ENCODE measurements at places on chromosomes 3 and 15.
A peak's percentile ranks its signal among the peaks of the same experiment; 100 is the strongest.

- DNase-seq: no peak
Observed at GRCh38 chr3:190064112-190064511, 56.6 kb downstream of the P3H2 start.

GRCh38 chr3:14771593-14772497 is 46.9 kb upstream of the FGD5 start:
- no peak for DNase-seq

- no peak for DNase-seq
Observed at GRCh38 chr15:57398336-57398735, 22.0 kb downstream of the CGNL1 start.

DNA sequence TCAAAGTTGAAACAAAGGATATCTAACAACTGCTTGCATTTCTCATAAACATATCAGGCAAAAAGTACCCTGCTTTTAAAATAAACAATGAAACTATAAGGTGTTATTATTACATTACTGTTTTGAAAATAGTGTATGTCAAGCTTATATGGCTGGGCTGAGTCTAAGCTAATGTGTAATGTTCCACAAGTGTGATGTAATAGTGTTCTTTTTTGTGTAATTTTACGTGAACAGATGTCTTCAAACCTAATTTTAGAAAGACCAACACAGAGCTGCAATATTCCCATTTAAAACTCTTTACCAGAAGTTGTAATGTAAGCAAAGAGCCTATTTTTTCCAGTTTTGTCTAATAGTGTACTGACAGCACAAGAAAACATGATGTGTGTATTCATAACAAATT is 34.0 kb downstream of the MINDY2 start:
- DNase-seq: no peak

DNA sequence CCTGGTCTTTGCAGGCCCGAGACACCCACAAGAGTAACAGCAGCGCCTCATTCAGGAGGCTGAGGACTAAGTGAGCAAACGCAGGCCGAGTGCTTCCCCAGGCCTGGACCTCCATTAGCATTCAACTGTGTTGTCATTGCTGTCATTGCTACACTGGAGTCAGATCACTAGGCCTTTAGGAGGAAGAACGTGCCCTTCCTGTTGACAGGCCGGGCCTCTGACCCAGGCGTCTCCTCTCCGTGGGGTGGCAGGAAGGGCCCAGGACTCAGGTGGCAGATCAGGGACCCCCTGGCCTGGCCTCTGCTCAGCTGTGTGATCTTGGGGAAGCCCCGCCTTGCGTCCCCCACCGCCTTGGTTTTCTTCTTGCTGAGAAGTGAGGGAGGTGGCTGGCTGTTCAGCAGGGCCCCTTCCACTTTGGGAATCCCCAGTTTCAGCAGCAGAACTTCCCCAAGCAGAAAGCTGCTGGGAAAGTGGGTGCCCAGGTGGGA is 19.1 kb downstream of the ZDHHC19 start:
- DNase-seq: no peak

DNA sequence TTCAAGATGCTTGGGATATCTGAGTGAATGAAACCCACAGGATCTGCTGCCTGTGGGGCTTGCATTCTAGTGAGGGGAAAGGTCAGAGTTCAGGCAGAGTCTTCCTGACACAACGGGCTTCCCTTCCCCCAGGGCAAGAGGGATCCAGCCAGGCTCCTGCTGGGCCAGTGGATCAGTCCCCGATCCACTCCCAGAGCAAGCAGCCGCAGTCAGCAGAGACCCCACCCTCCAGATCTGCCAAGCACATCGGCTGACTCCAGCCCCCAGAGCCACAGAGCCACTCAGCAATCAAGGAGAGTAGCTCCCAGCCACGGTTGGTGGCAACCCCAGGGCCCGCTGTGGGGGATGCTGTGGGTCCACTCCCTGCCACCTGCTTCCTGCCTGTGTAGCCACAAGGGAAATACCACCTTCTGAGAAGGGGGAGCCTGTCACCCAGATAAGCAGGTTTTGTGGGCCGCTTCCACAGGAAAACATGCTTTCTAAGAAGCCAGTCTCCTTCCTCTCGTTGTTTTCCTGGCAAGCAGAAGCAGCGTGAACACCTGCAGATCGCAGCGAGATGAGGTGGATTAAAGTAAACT is 44.9 kb downstream of the CPN2 start:
- DNase-seq: peak; percentile 79

DNA sequence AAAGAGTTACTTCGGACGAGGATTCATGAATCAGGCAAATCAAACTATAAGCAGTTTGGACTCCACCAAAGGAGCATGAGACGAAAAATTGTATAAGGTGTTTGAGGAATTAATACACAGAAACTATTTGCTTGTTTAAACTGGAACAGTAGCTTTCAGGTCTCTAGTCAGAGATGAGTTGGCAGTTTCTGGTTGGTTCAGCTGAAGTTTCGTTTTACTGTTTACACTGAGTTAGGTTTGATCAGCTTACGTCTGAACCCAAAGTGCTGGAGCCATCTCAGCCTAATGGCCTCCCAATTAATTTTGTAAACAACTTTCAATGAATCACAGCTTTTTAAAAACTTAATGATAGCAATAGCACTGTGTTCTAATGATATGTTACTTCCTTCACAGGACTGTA is 703.7 kb downstream of the NLGN1 start:
- no peak for DNase-seq

- no peak for DNase-seq
Observed at GRCh38 chr15:96882121-96882772, 551.7 kb downstream of the NR2F2 start.

DNA sequence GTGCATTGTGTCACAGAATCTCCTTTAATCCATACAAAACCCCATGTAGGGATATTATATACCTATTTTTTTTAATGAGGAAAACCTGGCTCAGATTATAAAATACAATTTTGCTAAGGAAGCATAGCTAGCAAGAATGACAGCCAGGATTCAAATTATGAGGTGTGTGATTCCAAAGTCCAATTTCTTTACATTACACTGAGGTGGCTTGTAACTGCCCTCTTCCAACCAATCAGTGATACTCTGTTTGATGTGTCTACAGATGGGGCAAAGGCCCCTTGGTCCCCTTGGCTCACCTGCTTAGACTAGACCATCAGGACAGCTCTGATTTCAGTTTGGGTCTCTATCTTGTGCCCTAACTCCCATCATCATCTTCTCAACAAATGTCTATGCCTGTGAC is 120.3 kb upstream of the ADAMTS9 start:
- no peak for DNase-seq

DNA sequence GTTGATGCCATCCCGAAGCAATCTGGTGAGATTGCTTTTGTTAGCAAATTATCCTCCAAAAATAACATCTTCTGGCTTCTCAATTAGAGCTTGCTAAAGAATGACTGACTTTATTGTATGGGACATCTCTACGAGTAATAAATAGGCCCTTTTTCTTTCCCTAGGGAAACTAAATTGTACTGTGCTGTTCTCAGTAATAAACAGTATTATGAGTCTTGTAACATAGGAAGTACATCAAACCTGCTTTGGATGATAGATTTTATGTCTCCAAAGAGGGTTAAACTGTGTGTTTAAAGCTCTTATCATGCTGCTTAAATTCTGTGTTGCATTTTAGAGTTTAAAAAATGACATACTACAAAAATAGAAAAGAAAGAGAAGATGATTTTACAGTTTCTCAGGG is 153.4 kb upstream of the THRB start:
- no peak for DNase-seq

- peak; percentile 72 for DNase-seq
Observed at GRCh38 chr15:31326875-31327668, 437 bp downstream of the KLF13 start.

DNA sequence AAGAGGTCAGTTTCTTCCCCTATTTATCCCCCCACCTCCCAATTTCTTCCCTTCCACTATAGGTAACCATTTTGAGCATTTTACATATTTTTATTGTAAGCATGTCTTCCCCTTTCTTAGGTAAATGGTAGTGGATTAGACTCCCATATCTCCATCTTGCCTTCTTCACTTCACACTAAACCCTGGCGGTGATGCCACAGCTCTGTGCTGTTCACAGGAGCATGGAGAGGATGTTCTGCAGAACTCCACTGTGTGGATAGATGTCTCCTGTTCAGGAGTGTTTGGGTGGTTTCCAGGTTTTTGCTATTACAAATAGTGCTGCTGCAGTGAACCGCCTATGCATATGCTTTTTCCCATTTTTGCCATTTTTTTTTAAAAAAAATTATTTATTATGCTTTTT is 182.7 kb downstream of the NSMCE3 start:
- no peak for DNase-seq

DNA sequence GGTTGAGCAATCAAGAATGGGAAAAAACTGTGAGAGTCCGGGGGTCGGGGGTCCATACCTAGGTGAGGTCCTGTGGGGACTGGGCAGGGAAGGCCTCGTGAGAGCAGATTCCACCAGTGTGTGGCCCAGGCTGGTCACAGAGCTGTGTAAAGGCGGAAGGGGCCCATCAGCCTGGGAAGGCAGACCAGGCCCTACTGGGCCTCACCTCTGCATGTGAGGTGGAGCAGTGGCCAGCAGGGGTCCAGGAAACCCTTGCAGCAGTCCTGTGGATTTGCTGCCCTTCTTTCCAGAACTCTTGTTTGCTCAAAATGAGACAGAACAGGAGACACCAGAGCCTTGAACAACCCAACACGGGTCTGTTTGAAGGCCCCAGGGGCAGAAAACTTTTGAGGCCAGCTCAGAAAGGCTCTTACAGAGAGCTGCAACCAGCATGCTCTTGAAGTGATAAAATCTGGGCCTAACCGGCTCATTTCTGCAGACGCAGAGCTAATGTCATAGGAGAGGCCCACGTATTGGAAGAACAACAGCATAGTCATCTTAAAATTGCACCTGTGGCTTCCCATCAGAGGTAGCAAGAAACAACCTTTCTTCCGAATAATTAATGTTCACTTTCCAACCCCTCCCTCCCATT is 30.3 kb upstream of the HHATL start:
- no peak for DNase-seq

GRCh38 chr3:169907476-169907875 is 3.9 kb upstream of the SAMD7 start:
- DNase-seq: no peak

- DNase-seq: peak; percentile 33
Observed at GRCh38 chr3:187973977-187974870, 179.7 kb upstream of the LPP start.

DNA sequence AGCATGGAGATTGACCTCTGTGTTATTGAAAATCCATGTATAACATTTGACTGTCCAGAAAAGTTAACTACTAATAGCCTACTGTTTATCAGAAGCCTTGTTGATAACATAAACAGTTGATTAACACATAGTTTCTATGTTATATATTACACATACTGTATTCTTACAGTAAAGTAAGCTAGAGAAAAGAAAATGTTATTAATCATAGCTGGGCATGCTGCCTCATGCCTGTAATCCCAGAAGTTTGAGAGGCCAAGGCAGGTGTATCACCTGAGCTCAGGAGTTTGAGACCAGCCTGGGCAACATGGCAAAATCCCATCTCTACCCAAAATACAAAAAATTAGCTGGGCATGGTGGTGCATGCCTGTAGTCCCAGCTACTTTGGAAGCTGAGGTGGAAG is 163.3 kb downstream of the EPHA6 start:
- no peak for DNase-seq

DNA sequence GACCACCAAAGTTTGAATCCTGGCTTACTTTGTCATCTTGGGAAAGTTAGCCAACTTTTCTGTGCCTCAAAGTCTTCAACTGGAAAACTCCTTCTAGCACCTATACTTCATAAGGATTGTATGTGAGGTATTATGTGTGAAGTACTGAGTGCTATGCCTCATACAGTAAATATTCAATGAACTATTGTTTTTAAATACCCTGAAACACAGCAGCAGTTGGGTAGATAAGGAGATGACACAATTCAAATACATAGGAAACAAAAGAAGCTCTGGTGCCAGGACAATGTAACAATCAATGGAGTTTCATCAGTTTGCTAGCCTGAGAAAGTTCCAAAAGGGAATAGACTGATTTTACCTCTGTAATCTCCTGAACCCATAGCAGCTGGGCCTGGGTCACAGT is 43.3 kb downstream of the TUBGCP4 start:
- DNase-seq: no peak

- no peak for DNase-seq
Observed at GRCh38 chr15:38208206-38208605, 44.4 kb upstream of the SPRED1 start.

- no peak for DNase-seq
Observed at GRCh38 chr15:73838831-73839426, 34.4 kb upstream of the TBC1D21 start.

DNA sequence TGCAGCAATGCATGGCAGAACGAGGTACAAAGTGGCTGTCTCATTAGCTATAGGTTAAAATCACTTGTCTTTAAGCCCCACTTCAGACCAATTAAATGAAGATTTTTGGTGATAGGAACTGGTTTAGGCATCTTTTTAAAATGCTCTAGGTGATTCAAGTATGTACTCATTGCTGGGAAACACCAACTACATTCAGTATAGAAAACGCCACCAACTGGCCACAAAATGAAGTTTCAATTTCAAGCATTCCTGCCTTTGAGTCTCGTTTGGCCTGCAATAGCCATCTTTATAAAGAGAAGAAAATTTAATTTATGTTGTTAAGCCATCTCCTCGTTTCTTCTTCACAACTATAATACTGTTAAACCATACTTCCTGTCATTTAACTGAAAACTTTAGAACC is 587.9 kb downstream of the GBE1 start:
- no peak for DNase-seq

- DNase-seq: no peak
Observed at GRCh38 chr3:17047162-17047561, 162.4 kb downstream of the PLCL2 start.

DNA sequence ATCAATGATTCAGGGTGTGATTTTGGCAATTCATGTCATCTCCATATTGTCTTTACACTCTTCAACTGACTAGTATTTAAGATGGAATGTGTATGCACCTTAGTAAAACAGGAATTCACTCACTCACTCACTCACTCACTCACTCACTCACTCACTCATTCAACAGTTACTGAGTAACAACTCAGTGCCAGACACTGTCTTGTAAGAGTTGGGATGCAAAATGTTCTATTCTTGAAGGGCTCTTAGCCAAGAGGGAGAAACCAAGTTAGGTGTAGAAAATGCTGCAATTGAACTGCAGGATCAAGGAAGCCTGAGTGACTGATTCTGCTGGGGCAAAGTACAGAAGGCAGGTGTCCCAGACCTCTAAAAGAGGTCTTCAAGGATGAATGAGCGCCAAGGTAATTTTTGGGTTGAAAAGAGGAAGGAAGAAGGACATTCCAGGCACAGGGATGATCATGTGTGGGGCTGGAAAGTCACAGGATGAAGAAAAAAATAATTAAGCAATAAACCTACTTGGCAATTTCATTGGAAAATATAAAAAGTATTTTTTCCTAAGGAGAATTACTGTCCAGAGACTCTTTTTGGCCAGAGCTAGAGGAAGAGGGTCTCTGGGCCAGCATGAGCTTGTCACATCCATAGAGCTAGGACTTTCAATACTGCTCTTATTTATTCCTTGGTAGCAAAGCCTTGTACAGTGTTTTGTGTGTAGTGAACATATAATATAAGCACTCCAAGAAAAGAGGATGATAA is 58.9 kb upstream of the ETV5 start:
- no peak for DNase-seq

DNA sequence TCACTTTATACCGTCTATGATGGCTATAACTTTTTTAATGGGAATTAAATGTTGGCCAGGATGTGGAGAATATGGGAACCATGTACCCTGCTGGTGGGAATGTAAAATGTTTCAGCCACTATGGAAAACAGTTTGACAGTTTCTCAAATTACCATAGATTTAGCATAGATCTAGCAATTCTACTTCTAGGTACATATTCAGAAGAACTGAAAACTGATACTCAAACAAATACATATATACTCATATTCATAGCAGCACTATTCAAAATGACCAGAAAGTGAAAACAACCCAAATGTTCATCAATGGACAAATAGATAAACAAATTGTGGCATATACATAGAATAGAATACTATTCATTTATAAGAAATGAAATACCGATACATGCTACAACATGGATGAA is 539.4 kb downstream of the IGSF11 start:
- DNase-seq: no peak
